ENCODE measurements at places on chromosomes 13 and 19. TPM values are rescaled to one million over a fixed set of nuclear protein-coding genes. Genes with fewer than 3 reads are reported as not detected.

The CDC42EP5 gene
- 13.0 TPM for total RNA-seq

The VSTM2B gene
- total RNA-seq, result not detected

The CLDND2 gene
- total RNA-seq, result 2.5 TPM

The RASIP1 gene
- total RNA-seq, result 23.8 TPM

The THSD8 gene
- total RNA-seq, result 1.8 TPM

The LNX2 gene
- total RNA-seq, result 8.3 TPM

The RINL gene
- 4.4 TPM for total RNA-seq

The UBAC2 gene
- 43.0 TPM for total RNA-seq

The SELENOV gene
- not detected for total RNA-seq

The LCP1 gene
- total RNA-seq, result 31.4 TPM

The ZNF575 gene
- total RNA-seq, result 1.1 TPM

The GGN gene
- 0.15 TPM for total RNA-seq

The IL27RA gene
- 4.7 TPM for total RNA-seq

The ELSPBP1 gene
- total RNA-seq, result not detected

The FGF22 gene
- 0.44 TPM for total RNA-seq

The ZBTB45 gene
- total RNA-seq, result 11.7 TPM

The PSPN gene
- total RNA-seq, result 1.1 TPM

The CEACAM8 gene
- total RNA-seq, result not detected

The DMWD gene
- total RNA-seq, result 57.7 TPM

The MEIOSIN gene
- total RNA-seq, result 0.24 TPM

- no peak for DNase-seq
Observed at GRCh38 chr19:57961785-57962184, 12.5 kb downstream of the C19orf18 start.

DNA sequence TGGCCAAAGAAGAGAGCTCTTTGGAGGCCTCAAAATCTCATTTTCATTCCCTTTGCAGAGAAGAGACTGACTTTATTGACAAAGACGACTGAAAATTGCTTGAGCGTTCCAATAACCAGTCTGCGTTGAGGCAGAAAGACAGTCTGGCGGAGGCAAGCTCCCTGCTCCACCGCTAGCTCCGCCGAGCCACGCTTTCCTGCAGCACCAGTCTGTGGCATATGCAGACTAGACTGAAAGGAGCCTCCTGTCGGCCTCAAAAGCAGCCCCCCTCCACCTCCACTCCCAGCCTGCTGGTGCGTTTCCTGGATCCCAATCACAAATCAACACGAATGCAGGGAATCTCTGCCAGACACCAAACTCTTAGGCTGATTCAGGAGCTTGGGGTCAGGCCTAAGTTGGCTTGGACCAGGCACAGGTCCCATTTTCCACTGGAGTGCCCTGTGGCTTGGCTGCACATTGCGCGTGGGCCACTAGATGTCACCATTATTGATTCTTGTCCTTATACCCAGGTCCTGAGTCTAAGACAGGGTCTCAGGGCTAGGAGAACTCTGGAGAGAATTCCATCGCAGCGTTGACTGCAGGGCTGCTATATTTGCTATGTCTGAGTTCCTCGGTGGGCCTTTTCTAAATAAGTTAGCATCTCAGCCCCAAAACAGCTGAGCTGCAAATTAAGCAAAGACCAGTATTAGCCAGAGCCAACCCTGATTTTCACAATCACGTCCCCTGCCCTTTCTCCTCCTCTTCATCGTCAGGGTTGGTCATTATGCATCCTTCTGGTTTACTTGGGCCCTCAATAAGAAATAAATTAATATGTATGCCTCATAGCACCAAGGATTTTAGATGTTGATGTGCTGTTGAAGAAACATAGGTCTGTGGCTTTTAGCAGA, 5.2 kb upstream of the ZNF507 start:
- DNase-seq, result peak; percentile 78

- DNase-seq, result no peak
Observed at GRCh38 chr19:38953677-38954076, 21.9 kb downstream of the FBXO17 start.

- no peak for DNase-seq
Observed at GRCh38 chr19:40630571-40631160, 29.5 kb downstream of the LTBP4 start.

DNA sequence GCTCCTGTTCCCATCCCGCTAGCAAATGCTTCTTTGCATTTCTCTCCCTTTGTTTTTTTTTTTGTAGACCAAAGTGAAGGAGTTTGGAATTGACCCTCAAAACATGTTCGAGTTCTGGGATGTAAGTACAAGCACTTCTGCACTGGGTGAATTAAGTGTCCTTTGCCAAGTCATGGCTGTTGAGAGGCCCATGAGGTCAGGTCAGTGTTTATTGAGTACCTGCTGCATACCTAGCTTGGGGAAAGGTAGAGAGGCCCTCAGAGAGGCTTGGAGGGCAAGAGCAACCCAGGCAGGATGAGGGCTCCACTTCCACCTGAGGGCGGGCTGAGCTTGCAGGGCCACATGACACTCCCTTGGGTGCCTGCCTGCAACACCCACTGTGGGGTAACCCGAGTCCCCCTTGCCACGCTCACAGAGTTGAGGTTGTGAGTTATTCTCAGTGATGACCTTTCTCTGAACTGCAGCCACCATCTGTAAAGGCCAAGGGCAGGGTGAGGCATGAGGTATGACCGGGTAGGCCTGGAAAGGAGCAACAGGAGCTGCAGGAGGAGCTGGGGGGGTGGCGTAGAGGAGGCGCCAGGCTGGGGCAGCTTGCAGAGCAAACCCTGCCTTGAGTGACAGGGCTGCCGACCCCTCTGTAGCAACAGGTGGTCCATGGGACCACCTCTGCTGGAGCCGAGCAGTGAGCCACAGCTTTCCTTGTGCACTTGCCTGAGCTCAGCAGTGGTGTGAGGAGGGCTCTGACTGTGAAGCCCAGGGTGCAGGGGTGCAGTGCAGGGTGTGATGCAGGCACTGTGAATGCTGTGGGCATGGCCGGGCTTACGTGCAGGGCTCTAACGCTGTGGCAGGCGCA, 16.6 kb downstream of the GPI start:
- no peak for DNase-seq

DNA sequence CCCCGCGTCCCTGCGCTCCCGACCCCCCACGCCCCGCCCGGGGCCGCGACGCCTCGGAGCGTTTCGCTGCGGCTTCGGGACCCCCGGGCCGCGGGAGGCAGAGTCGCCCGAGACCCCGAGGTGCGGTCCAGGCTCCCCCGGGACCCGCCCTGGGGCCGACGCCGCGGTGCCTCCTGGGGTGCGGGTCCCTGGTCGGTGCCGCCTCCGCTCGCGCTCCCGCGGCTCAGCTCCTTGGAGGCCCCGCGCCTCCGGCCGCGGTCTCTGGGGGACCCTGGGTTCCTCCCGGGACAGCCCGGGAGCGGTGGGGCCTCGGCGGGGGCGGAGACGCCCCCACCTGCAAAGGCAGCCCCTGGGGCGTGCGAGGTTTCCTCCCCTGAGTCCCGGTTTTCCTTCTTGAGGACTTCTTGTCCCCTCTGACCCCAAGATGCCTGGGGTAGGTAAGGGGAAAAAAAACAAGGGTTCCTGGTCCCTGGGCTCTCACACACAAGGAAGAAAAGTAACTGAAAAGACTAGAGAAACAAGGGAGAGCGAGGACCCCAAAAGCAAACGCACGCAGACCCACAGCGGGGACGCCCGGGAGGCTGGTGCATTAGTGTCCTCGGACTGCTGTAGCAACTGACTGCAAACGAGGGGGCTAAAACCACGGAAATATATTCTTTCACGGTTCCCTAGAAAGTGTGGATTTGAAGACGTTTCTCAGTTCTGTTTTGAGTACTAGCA, 740 bp downstream of the ZNF555 start:
- no peak for DNase-seq

- no peak for DNase-seq
Observed at GRCh38 chr13:22018076-22018835, 347.4 kb downstream of the FGF9 start.

DNA sequence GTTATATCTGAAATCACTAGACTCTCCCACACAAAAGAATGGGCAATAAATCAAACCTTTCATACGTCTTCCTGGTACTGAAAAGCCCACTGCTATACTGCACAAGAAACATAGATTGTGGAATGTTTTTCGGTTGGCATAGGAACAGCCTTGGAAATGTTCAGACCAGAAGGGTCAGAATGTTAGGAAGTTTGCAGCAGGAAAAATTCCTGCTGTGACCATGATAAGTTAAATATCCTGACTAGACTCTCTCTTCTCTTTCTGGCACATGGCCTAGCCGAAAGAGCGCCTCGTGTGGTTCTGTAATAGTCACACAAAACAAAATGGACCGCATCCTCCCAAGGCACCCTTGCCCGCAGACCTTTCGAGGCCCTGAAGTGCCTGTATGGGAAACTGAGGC, 427.2 kb downstream of the COG6 start:
- peak; percentile 51 for DNase-seq

DNA sequence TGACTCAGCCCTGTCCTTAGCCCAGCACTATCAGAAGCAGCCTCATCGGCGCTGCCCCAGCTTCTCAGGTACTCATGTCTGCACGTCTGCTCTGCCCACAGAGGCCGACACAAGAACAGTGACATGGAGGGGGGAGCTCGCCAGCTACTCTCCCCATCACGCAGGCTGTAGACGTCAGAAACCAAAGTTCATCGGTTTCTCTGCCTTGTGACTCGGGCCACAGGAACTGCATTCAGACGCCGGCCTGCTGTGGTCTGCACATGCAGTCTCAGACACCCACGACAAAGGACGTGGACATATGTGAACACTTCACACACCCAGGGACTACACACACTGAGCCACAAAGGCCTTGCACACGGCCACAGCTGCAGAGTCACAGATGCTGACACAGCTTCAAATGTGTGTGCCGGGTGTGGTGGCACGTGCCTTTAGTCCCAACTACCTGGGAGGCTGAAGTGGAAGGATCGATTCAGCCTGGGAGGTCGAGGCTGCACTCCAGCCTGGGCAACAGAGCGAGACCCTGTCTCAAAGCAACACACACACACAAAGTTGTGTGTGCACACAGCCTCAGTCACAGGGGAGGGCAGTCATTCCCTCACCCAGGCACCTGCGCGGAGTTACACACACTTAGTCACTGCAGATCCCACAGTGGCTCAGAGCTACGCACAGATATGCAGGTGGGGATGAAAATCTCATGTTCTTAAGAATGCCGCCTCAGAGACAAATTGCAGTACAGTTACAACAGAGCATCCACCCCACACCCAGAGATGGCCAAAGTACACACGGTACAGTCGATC, 4.9 kb upstream of the ZFP36 start:
- DNase-seq, result peak; percentile 66

DNA sequence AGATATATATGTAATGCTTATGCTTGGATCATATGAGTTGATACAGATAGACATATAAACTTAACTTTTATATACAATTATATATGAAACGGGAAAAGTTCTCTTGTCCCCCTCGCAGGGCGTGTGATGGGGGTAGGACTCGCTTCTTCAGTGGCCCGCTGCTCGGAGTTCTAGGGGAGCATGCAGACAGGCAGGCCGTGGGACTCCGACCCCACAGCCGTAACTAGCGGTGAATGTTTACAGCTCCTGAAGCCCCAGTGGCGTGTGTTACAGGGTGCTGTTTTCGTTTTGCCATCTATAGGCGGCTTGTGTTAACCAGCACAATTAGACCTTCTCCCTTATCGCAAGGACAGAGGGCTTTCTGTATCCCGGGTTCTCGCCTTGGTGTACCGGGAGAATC, 1899.8 kb downstream of the PCDH9 start:
- no peak for DNase-seq

DNA sequence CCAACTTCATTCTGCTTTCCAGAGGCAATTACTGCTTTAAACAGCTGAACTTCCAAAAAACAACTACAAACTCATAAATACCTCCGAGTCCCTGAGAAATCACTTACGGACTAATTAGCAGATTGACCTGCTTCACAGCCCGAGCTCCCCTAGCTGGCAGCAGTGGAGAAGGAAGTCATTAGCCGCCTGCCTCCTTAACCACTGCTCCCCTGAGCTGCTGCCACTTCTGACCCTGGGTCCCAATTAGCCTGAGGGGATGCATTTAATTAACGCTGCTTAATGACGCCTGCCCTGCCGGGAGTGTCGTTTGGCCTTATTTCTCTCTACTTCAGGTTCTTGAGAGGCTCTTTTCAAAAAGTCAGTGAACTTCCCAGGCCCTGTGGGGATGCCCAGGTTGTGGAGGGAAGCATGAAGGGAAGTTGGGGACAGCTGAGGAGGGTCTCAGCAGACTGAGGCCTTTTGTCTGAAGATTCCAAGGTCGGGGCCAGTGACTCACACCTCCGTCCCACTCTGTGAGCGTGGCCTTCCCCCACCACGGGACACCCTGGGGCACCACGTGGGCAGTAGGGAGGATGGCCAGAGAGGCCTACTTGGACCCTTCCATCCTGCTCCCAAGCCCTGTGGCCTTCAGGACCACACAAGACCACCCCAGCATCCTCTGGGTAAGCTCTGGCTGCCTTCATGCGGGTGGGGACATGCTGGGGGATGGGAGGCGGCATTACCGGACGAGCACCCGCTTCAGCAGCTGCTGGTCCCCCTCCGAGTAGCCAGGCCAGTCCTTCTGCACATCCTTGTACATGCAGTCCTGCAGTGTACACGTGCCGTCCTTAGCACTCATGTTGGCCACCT, 19.8 kb upstream of the ISYNA1 start:
- DNase-seq, result no peak

GRCh38 chr13:27619728-27620376, 477 bp downstream of the LNX2 start:
- peak; percentile 58 for DNase-seq

- peak; percentile 58 for DNase-seq
Observed at GRCh38 chr19:18306888-18307260, 16.0 kb downstream of the LSM4 start.

DNA sequence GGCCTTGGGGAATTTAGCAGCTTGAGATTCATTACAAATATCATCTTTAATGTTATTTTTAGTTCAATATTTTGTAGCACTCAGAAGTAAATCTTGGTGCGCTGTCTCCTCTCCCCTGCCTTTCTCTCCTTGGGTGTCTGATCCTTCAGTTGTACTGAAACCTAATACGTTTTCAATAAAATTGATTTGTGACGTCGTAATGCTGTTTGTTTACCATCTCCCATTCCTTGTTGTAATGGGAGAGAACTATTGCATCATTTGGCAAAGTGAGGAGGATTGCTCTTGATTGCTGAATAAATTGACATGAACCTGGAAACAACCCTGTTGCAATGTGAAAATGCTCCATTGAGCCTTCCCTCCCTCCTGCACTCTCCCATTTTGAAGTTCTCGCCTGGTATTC, 43.2 kb upstream of the TSHZ3 start:
- no peak for DNase-seq

- DNase-seq, result no peak
Observed at GRCh38 chr13:114213980-114214379, 20.7 kb upstream of the CDC16 start.

- DNase-seq, result no peak
Observed at GRCh38 chr13:75250526-75251178, 231.3 kb downstream of the TBC1D4 start.

- DNase-seq, result no peak
Observed at GRCh38 chr13:42466123-42466522, 107.8 kb upstream of the TNFSF11 start.

GRCh38 chr13:41605319-41606285, 148.3 kb downstream of the RGCC start:
- DNase-seq, result no peak

- DNase-seq, result no peak
Observed at GRCh38 chr13:34862716-34863115, 79.4 kb upstream of the NBEA start.

All from left cardiac atrium (tissue), 4 donors.